ENCODE measurements at places on chromosomes 13 and 19. TPM values are rescaled to one million over a fixed set of nuclear protein-coding genes. Genes with fewer than 3 reads are reported as not detected.

PTBP1 gene
- 873 TPM for total RNA-seq

DNA sequence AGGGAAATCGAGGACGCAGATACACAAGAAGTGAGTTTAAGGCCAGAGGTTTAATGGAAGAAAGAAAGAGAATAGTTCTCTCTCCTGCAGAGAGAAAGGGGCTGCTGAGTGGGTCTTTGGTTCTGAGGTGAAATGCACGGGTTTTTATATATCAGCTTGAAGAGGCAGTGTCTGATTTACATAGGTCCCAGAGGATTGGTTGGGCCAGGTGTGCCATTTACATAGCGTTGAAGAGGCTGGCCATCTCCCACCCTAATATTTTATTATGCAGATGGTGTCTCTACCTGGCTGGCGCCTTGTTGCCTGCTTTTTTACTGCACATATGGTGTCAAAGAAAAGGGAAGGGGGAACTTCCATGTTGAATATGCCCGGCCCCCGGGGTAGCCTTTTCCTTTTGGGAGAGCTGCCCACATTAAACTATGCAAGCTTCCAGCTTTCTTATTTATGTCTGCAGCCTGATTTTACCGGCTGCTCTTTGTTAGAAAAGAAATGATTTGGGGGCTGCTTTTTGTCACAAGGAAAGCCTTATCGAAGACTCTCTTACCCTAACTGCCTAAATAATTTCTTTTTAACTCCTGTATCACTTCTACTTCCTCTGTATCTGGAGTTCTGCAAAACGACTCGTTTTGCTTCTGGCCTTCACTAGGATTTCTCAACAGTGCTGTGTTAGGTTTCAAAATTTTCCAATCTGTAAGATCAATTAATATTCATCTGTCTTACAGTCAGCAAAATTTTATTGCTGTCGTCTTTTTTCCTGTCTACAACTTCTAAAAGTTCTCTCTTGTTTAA, 268.5 kb downstream of the B3GLCT start:
- DNase-seq = peak; percentile 44

RGL3 gene
- total RNA-seq = 40.9 TPM

ZGLP1 gene
- total RNA-seq = 4.6 TPM

DNA sequence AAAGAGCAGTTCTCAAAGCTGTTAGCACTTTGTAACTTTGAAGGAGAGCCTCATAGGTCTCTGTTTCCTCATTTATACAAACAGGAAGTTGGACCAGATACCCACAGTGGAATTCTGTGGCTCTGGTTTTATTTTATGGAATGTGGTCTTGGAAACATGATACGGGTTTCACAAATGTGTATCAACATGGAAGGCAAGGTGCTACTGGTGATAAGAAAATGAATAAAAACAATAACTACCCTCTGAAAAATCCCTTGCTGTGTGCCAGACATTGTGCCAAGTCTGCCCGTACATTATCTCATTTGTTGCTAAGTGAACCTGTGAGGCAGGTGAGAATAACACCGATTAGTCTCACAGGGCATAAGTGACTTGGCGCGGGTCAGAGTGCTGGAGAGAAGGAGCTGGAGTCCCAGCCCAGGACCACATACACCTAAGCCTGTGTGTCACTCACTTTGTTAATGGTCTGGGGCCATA, 45.0 kb upstream of the RNF113B start:
- no peak for DNase-seq

MTUS2 gene
- total RNA-seq = 0.75 TPM

GRCh38 chr19:58521651-58522050, 2.0 kb upstream of the ZBTB45 start:
- no peak for DNase-seq

LIM2 gene
- not detected for total RNA-seq

BEST2 gene
- total RNA-seq = 4.6 TPM

DNA sequence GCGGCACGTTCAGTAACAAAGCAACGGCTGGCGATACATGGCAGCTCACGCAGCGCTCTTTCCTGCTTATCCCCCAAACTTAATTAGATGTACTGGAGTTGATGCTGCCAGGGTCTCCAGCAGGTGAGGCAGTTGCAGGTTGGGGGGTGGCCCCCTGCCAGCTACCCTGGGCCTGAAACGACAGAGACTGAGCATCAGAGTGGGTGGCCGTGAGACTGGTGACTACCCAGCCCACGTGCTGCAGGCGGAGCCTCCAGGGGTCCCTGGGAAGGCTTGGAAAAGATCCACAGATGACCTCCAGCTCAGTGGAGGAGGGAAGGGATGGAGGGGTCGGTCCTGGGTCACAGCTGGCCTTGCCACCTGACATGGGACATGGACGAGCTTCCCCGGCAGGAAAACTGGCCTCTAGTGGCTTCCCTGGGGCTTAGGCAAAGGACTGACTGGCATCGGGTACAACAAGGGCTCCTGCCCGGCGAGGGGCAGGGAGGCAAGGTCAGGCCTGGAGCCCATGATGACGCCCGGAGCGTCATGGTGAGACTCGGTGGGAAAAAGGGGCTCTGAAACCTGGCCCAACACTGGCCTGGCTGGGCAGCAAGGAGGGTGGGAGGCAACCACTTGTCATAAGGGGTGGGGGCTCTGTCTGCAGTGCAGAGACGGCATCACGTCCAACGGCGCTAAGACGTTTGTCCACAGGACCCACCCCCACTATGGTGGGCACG, 24.0 kb downstream of the CILP2 start:
- DNase-seq = no peak

CCDC122 gene
- total RNA-seq = 3.7 TPM

- no peak for DNase-seq
Measured at GRCh38 chr19:50799547-50799851, 9.3 kb downstream of the ACP4 start.

PEAK3 gene
- total RNA-seq = not detected

- no peak for DNase-seq
Measured at GRCh38 chr19:38152461-38153379, 71.3 kb downstream of the DPF1 start.

DNA sequence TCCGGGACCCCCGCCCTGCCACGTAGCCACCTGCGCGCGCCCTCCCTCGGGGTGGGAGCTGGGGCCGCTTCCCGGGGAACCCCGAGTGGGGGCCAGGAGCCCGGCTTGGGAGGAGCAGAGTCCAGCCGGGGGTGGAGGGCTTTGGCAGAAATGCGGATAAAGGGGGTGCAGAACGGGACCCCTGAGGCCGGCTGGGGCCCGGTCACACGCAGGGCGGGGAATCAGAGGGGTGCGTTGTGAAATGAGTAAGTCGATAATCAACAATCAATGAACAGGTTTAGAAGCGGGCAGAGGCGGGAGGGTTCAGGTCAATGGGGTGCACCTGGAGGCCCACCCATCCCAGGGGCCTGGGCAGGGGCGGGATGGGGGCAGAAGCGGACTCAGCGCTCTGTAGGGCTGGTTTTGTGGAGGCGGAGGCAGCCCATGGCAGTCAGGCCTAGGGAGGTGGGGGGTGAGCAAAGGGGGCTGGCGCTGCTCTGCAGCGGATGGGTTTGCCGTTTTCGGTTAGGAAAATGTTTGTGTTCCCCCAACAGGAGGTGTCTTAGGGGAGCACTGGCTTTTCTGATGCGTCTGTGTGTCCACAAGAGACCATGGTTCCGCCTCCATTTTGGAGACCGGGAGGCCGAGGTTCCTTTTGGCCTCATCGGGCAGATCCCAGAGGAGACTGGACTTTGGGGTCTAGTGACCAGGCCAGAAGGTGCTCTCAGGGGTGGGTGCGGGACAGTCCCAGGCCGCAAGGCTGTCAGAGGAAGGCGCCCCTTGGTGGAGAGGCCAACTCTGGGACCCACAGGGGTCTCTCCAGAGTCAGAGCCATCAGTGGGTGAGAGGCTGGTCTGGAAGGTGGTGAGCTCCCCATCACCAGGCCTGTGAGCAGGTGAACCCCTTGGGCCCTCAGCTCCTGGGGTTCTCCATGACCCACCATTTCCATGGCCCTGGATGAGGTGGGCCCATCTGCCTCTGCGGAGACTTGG, 683 bp upstream of the DIRAS1 start:
- DNase-seq = no peak

DNA sequence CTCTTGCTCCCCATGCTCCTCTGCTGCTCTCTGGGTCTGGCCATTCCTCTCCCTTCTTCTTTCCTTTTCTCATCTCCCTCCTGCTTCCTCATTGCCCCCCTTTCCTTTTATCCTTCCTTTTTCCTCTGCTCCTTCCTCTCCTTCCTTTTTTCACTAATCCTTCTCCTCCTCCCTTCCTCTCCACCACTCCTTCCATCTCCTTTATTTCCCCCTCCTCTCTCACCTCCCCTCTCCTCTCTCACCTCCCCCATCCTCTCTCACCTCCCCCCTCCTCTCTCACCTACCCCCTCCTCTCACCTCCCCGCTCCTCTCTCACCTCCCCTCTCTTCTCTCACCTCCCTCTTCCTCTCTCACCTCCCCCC, 13.6 kb downstream of the ARHGEF1 start:
- no peak for DNase-seq

DNA sequence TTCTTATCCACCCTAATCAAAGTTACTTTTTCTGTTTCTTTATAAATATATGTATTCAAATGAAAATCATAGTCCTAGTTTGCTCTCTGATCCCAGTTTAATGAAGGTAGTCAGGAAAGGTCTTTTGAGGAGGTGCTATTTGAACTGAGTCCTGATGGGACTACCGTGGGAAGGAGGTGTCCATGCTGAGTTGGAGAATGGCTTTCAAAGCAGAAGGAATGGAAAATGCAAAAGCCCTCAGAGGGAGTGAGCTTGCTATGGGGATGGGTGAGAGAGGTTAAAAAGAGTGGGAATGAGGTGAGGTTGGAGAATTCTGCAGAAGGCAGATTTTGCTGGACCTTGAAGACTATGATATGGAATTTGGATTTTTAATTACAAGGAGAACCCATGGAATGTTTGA, 193.6 kb downstream of the GPC6 start:
- DNase-seq = no peak

IRGC gene
- not detected for total RNA-seq

- DNase-seq = no peak
Measured at GRCh38 chr19:43738780-43739211, 16.0 kb downstream of the SMG9 start.

- no peak for DNase-seq
Measured at GRCh38 chr13:81686877-81687276, 1346.0 kb upstream of the SPRY2 start.

IFNL1 gene
- not detected for total RNA-seq

DNA sequence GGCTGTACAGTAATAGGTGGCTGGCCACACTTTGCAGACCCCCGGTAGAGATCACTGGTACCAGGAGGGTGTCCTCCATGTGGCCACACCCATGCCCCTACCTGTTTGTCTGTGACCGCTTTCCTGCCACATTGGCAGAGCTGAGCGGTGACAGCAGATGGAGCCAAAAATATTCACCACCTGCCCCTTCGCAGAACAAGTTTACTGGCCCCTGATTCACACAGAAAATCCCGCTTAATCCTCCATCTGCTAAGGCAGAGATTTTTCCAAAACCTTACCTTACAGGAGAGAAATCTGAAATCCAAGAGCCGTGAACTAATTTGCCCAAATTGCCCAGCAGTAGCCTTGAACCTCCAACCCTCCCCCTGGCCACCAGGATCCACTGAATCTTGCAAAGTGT, 52.1 kb downstream of the MYO9B start:
- no peak for DNase-seq

GRCh38 chr13:80481588-80481987, 140.7 kb upstream of the SPRY2 start:
- no peak for DNase-seq

DNA sequence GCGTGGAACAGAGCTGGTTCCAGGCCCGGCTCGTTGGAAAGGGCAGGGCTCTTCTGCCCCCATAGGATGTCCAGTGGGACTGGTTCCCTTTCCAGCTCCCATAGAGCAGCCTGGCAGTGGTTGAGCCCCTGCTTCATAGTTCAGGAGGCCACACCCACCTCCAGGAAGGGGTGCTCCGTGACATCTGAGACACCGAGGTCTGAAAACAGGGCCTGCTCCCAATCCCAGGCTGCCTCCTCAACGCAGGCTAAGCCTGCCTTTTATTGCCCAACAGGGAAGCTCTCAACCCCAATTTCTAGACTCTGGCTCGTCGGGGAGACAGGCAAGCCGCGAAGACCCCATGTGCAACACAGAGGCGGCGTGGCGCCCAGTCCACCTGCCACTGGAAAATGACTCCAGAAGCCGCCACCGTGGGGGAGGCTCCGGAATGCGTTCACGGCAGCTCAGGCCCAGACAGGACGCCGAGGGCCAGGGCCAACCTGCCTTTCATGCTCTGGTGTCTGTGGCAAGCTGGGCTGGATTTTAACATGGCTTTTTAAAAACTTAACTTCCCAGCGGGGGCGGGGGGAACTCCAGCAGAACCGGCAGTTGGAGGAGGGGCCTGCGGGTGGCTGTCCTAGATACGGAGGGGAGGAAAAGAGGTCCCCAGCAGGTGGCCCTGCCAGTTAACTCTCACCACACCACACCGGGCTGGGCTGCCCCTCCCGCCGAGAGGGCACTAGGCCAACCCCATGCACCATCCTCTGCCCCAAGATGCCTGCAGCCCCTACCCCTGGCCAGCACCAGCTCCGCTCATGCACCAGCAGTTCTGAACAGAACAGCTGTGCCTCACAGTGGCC, 17.9 kb upstream of the TINCR start:
- no peak for DNase-seq

LILRB1 gene
- not detected for total RNA-seq

DNA sequence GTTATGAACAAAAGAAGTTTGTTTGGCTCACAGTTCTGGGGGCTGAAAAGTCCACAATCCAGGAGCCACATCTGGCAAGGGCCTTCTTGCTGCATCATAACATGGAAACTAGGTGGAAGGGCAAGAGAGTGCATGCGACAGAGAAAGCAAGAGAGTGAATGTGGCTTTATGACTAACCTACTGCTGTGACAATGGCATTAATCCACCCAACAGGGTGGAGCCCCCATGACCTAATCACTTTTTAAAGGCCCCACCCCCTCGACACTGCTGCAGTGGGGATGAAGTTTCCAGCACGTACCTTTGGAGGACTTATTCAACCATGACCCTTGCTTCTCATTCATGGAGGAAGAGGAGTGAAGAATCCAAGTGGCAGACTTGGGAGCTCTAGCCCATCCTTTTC, 30.0 kb upstream of the RFXAP start:
- no peak for DNase-seq

DNA sequence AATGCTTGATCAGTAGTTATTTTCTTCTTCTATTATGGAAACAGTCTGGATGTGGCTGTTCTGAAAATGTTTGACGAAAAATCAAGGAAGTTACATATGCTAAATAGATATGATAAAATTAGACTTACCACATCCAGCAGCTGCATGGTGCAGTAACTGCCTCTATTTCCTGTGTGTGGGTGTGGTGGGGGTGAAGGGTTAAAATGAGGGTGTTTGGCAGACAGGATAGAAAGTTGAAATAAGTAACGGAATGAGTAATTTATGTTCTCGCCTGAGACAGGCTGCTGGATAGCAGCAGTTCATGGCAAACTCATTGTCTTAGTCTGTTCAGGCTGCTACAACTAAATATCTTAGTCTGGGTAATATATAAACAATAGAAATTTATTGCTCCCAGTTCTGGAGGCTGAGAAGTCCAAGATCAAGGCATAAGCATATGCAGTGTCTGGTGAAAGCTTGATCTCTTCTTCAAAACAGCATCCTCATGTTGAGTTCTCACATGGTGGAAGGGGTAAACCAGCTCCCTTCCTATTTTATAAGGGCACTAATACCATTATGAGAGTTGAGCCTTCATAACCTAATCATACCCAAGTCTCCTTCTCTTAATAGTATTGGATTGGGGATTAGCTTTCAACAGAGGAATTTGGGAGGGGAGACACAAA, 1248.9 kb downstream of the SLITRK5 start:
- DNase-seq = no peak

TMC4 gene
- total RNA-seq = 5.5 TPM
